ENCODE measurements at places on chromosomes 11 and 22.

- DNase-seq = no peak
Observed at GRCh38 chr11:67355794-67356386, 2.5 kb upstream of the POLD4 start.

DNA sequence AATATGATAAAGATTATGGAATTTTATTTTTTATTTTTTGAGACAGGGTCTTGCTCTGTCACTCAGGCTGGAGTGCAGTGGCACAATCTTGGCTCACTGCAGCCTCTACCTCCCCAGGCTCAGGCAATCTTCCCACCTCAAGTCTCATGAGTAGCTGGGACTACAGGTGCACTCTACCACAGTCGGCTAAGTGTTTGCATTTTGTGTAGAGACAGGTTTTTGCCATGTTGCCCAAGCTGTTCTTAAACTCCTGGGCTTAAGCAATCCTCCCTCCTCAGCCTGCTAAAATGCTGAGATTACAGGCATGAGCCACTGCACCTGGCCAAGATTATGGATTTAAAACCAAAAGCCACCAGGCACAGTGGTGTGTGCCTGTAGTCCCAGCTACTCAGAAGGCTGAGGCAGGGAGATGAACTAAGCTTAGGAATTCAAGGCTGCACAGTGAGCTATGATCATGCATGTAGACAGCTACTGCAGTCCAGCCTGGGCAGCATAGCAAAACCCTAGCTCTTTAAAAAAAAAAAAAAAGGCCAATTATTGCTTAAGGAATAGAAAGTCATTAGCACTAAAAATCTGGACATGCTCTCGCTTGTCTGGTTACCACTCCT lies 20.2 kb upstream of the CCND1 start:
- DNase-seq = no peak

- DNase-seq = no peak
Observed at GRCh38 chr11:122851366-122851966, 13.2 kb downstream of the CRTAM start.

GRCh38 chr11:35515224-35515623 lies 10.2 kb downstream of the PAMR1 start:
- DNase-seq = no peak

GRCh38 chr22:28379951-28380350 lies 299.7 kb downstream of the TTC28 start:
- no peak for DNase-seq

- DNase-seq = no peak
Observed at GRCh38 chr11:10774811-10775210, 23.8 kb downstream of the CTR9 start.

GRCh38 chr11:30381879-30382278 lies 59.0 kb downstream of the ARL14EP start:
- no peak for DNase-seq

DNA sequence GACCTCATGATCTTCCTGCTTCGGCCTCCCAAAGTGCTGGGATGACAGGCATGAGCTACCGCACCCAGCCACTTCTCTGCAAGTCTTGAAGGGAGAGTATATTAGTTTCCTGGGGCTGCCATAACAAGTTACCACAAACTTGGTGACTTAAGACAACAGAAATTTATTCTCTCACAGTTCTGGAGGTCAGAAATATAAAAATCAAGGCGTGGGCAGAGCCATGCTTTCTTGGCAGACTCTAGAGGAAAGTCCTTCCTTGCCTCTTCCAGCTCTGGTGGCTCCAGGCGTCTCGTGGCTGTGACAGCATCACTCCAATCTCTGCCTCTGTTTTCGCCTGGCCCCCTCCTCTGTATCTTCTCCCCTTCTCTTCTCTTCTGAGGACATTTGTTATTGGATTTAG lies 110.2 kb upstream of the NAV2 start:
- no peak for DNase-seq

DNA sequence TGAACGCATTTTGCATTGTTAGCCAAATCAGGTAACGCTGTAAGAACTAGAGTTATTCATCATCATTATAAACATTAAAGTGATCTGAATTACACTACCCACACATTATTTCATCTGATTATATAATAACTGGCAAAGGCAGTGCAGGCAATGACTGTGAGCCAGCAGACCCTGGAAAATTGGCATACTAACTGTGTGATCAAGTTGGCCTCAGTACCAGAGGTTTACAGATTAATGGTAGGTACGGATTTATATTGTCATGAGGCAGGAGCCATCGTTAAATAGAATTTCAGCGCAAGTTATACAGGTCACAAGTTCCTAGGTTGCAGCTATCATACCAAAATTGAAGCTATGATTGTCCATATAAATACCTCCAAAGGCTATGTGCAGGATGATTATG lies 225.4 kb downstream of the CNTN5 start:
- DNase-seq = no peak

DNA sequence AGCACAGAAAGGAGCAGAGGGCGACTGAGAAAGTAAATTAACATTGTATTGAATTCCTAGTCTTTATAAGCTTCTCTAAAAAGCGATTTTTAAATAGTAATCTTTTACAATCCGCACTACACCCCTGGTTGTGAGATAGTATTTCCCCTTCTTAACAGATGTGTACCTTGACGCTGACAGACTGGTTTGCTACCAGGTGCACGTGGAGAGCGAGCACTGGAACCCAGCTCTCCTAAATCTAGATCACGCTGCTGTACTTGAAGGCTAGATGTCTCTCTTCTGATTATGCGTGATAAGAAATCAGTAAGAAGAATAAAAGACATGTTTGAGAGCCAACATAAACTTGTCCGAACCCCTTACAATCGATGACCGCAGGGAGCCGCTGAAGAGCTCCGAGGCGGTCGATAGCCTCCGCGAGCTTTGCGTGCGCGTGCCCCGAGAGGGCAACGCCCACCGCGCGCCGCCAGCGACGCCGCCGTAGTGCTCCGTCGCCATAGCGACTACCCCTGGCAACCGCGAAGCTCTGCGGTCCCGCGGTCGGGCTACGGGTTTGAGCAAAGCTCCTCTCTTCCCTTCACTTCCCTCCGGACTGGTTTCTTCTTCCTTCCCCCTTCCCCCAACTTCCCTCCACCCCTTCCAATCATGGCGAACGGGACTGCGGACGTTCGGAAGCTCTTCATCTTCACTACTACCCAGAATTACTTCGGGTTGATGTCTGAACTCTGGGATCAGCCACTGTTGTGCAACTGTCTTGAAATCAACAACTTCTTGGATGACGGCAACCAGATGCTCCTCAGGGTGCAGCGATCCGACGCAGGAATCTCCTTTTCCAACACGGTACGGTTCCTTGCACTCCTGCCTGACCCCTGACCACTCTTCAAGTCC lies at the start of gene DYNC2H1:
DYNC2H1 (plus strand) TSS at position 494 of the 885 bp plus-strand sequence; CDS start at position 643, 149 bp downstream.
- no peak for DNase-seq

DNA sequence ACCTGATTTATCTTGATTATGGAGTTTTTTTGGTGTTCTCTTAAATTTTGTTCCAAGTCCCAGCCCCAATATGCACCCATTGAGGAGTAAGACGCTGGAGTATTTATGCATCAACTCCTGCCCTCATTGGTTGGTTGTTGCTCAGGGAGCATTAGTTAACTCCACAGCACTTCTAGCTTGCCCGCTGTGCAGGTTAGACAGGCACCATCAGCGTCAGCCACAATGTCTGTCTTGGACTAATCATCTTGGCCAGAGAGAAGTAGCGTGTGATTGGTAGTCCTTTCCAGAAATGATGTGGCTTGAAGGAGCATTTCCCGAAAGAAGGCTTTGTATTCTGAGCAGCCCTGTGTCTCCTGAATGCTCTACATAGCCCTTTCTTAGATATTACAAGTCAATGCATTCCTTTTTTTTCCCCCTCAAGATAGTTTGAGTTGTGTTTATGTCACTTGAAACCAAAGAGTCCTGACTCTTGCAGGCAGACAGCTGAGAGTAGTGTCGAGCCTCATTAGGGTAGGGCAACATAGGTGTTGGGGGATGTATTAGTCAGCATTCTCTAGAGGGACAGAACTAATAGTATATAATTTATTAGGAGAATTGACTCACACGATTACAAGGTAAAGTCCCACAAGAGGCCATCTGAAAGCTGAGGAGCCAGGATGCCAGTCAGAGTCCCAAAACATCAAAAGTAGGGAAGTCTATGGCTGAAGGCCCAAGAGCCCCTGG lies 94.6 kb upstream of the RCN1 start:
- no peak for DNase-seq

DNA sequence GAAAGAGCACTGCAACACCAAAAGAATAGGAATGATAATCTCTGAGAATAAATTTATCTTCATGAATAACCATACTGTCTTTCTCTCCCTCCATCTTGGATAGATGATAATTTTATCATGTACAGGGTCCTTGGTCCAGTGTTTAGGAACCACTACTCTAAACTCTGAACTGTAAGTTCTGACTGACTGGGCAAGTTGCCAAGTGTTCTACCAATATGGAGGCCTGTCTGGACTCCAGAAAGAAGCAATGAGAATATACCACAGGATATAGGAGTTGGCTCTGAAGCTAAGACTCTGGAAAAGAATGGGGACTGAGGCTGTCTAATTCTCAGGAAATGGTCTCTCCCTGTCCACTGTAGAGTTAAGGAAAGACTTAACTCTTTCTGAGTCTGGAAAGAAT lies 1.5 kb downstream of the FHIP1B start:
- no peak for DNase-seq

DNA sequence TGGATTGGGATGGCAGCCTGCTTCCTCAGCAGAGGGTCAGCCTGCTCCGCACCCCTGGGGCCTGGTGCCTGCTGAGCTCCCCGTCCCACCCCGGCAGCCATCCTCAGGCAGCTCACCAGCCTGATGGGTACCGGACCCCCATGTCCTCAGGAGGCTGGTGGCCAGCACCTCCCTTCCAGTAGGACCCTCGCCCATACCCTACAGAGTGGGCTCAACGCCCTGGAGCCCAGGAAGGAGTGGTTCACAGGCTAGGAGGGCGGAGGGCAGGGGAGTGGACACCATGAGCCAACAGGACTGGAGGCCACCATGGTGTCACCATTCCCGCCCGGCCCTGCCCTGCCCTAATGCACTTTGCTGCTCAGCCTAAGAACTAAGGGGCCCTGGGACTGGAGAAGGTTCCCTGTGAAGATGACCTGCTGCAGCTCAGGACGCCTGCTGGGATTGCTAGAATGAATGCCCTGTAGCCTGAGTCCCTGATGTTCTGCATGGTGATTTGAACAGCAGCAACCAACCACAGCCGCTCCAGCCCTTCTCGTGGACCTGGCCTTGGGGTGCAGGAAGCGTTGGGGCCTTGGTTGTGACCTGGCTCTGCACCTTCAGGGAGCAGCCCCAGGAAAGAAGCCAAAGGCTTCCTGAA lies 1080.8 kb downstream of the BRD1 start:
- DNase-seq = no peak

GRCh38 chr22:50143096-50143495 lies 27.4 kb upstream of the PANX2 start:
- no peak for DNase-seq

- DNase-seq = no peak
Observed at GRCh38 chr11:122670131-122670530, 14.6 kb downstream of the UBASH3B start.

- no peak for DNase-seq
Observed at GRCh38 chr11:70111269-70112016, 33.3 kb downstream of the ANO1 start.

- no peak for DNase-seq
Observed at GRCh38 chr22:48947636-48948035, 880.0 kb downstream of the BRD1 start.

- no peak for DNase-seq
Observed at GRCh38 chr11:461626-462025, 11.5 kb downstream of the PTDSS2 start.

GRCh38 chr11:3160252-3161031 lies 4.7 kb downstream of the OSBPL5 start:
- no peak for DNase-seq

- no peak for DNase-seq
Observed at GRCh38 chr11:16505481-16505880, 149.1 kb upstream of the SOX6 start.

DNA sequence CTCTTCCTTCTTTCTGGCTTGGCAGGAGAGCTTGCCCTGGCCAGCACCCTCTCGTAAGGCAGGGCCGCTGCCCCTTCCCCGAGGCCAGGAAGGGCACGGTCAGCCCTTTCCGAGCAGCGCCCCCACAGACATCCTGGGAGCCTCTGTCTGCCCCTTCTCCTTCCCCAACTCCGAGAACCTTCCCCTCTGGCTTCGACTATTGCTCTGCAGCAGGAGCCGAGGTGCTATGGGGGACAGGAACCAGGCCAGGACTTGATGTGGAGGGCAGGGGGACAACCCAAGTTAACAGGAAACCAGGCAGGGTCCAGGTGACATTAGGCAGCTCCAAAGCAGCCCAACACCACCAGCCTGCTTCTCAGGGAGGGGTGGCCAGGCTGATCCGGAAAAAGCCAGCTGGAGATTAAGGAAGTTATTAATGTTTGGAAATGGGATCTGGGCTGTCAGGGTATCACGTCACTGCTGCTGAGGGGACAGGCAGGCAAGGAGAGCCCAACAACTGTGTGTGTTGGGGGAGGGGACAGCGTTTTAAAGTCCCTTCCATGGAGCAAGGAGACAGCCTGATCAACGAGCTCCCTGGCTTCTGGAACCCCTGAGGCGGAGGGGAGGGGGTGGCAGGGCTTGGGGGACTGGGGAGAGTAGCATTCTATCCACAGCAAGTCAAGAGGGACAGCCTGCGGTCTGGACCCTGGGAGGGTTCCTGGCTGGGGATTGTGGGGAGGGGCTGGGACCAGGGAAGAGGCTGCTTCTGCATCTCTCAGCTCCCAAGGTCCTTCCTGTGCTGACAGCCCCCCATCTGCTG lies 27.3 kb downstream of the SYT7 start:
- no peak for DNase-seq

- no peak for DNase-seq
Observed at GRCh38 chr11:105357146-105357545, 217.6 kb upstream of the CARD18 start.

DNA sequence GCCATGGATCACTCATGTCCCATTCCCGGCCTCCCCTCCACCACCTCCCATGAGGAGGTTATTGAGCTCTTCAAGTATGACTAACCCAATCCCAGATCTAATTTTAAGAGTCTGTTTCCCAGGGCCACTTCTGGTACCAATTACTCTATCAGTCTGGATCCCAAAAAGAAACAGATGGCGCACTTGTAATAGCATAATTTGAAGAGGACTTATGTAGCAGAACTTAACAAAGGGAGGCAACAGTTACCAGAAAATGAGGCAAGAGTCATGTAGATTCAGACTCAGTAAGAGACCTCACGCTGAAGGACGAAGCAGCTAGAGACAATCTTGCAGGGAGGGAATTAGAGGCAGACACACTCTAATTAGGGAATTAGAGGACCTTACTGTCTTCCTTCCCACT lies 46.9 kb downstream of the DDX6 start:
- no peak for DNase-seq

All from cortex of kidney (tissue), 1 donor.